Left colon (tissue), 2 donors: ENCODE measurements at places on chromosomes 5 and 9. TPM values are rescaled to one million over a fixed set of nuclear protein-coding genes. Genes with fewer than 3 reads are reported as not detected.

CARTPT gene
- 0.39 TPM for total RNA-seq

- DNase-seq = no peak
Observed at GRCh38 chr9:133595910-133596309, 13.3 kb downstream of the FAM163B start.

REEP2 gene
- 3.1 TPM for total RNA-seq

PLPPR1 gene
- 0.73 TPM for total RNA-seq

IFNA2 gene
- total RNA-seq = not detected

DNA sequence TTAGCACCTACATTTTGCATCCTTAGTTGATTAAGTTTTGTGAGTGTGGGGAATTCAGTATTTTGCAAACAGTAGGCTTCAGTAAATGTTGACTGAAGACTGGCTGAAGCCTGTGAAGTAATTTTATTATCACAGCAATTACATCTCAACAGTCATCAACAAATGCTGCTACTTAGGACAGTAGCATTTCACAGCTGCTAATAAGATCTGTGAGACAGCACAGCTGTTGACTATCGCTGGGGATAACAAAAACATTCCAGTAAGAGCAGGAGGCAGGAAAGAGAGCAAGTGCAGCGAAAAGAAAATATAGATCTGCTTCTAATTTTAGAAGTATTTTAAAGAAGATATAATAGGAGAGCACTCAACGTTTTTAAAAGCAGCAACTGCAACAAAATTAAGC lies 117.3 kb upstream of the FGF10 start:
- DNase-seq = no peak

SHOC1 gene
- total RNA-seq = not detected

- DNase-seq = no peak
Observed at GRCh38 chr5:19977099-19977498, 10.9 kb downstream of the CDH18 start.

GRCh38 chr5:67105270-67105669 lies 91.3 kb downstream of the CD180 start:
- DNase-seq = no peak

DNA sequence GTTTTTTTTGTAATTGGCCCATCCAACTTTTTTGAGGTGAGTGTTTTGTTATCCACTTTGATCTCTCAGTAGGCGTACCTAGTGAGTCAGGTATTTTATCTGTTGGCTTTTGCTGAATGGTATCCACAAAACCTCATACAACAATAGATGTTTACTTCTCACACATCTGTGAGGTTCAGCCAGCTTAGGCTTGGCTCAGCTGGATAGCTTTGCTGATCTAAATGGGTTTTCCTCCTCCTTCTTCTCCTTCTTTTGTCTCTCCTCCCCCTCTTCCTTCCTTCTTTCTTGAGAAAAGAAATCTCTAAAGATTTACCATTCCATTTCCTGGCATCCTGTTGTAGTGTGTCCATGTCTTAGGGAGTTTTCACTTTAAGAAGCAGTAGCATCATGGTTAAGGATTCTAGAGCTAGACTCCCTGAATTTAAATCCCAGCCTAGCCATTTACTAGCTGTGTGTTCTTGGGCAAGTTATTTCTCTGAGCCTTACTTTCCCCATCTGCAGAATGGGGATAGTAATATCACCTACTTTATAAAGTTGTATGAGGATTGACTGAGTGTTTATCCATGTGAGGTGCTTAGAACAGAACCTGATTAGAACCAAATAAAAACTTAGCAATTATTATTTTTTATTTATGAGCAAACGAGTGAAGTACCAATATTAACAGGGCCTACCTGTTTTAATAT lies 126.3 kb downstream of the ARHGAP26 start:
- no peak for DNase-seq

DNA sequence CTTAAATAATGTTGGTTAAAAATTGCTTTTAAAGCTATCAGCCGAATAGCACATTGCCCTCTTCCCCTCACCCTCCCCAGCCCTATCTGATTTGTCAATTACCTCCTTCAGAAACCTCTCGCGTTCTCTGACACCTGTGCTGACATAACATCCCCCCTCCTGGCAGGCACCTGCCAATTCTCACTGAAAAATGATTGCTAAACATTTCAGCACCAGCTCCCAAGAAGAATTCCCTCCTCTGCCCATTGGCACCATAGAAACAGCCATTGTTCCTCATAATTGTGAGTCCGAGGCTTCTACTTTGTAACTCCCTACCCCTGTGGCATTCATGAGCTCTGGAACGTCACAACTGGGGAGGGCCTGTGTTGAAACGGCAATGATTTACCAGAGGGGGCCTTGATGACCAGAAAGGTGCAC lies 20.2 kb downstream of the CDH6 start:
- no peak for DNase-seq

DNA sequence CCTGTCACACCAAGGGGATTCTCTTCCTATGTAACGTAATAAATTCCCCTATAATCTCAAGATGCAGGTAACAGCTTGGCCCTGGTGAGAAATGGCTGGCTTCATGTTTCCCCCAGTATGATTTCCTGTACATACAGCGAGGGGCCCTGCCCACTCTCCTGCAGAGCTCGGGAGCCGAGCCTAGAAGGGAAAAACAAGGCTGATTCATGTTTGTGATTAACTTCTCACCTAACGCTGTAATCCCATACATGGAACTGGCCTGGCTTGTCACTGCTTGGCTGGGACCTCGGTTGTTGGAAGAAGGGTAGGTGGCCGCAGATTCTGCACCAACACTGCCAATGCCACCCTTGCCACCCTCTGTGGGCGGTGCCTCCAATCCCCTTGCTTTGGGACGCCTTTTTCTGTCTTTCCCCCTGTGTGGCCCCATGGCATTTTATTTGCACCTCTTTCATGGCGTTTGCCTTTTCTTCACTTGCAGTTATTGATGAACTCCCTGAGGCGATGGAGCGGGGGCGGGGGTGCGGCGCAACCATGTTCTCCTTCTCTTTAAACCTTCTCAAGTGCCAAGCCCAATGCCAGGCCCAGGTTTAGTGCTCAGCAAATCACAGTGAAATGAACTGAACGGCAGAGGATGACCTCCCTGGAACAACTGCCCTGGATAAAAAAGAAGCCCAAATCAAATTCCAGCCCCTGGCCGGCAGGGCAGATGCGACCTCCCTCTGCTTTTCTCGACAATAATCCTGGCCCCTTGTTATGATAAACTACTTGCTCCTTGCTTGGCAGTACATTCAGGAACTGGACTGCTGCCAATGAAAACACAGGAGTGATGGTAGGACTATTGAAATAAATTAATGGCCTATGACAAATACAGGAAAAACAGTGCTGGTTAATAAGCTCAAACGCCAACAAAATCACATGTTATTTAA lies 108.1 kb downstream of the TMEM174 start:
- no peak for DNase-seq

GRCh38 chr9:92545002-92545510 lies 9.3 kb upstream of the ECM2 start:
- no peak for DNase-seq
